Transverse colon (tissue), 4 donors: ENCODE measurements at places on chromosomes 3 and 15. TPM values are rescaled to one million over a fixed set of nuclear protein-coding genes. Genes with fewer than 3 reads are reported as not detected.

Gene EIF1B
- 25.3 TPM for total RNA-seq

Gene NR1D2
- total RNA-seq, result 34.8 TPM

Gene TRIM71
- total RNA-seq, result not detected

Gene CTXN2
- not detected for total RNA-seq

Gene RASL12
- 13.9 TPM for total RNA-seq

Gene C15orf61
- 22.4 TPM for total RNA-seq

Gene HTR3E
- not detected for total RNA-seq

Gene SCAANT1
- total RNA-seq, result not detected

Gene GXYLT2
- total RNA-seq, result 1.5 TPM

Gene ATP8B4
- total RNA-seq, result 26.2 TPM

Gene SYNPR
- not detected for total RNA-seq

Gene CPNE9
- total RNA-seq, result not detected

Gene ADAMTS17
- total RNA-seq, result 17.6 TPM

Gene GOLGA8H
- total RNA-seq, result not detected
